ENCODE measurements at places on chromosomes 12 and 14.

DNA sequence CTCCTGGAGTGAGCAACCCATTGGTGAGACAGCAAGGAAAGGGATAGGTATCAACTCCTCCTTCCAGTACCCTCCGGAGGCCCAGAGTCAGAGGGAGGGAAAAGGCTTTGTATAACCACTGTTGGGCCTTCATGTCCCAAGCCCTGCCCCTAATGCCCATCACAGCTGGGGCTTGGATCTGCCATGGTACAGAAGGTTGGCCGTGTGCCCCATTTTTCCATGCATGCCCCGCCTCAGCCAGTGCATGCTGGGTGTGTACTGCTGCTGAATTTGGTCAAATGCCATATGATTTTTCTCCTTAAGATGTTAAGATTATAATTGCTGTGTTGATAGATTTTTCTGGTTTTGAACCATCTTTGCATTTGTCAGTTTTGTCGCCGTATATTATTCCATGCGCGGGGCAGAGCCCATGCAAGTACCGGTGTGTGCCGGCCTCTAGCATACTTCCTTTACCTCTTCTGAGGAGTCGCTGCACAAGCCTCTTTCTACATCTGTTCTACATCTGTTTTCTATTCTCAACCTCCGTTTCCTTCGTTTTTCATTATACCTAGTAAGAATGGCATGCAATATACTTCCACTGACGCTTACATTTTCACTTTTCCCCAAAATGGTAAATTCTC is 26.6 kb downstream of the PPP2R5C start:
- DNase-seq: no peak

GRCh38 chr14:52189325-52189724 is 78.2 kb upstream of the PTGDR start:
- no peak for DNase-seq

- no peak for DNase-seq
Observed at GRCh38 chr12:70083677-70084020, 159.6 kb upstream of the CNOT2 start.

DNA sequence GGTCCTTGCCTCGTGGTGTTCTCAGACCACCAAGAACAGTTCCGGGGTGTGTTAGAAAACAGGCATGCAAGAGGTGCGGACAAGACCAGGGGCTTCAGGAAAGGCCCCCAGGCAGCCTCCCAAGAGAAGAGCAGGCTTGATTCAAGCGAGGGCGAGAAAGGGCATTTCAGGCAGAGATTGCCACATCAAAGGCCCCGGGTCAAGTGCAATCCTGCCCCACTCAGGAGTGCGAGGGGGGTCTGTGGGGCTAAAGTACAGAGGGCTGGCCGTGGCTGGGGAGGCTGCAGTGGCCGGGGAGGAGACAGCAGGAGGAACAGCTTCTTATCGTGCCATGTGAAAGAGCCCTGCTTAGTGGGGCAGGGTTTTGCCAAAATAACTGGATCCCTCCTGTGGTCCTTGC is 2.7 kb upstream of the BDKRB2 start:
- DNase-seq: no peak

DNA sequence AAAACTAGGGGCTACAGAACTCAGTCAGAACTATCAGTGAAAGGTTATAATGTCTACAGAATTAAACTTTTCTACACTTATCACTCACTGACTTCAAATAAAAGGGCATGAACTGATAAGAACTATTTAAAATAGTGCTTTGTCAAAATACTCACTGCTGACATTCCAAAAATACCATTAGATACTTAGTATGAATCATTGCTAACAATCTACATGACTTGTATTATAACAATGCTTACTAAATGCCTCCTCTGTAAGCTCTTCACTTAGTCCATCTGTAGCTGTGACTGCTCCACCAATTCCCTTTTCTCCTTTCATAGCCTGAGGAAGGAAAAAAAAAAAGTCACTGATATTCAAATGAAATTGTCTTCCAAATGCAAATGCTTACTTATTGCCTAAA is 17.0 kb downstream of the NFYB start:
- no peak for DNase-seq

GRCh38 chr14:87264796-87265195 is 728.2 kb downstream of the GALC start:
- no peak for DNase-seq

DNA sequence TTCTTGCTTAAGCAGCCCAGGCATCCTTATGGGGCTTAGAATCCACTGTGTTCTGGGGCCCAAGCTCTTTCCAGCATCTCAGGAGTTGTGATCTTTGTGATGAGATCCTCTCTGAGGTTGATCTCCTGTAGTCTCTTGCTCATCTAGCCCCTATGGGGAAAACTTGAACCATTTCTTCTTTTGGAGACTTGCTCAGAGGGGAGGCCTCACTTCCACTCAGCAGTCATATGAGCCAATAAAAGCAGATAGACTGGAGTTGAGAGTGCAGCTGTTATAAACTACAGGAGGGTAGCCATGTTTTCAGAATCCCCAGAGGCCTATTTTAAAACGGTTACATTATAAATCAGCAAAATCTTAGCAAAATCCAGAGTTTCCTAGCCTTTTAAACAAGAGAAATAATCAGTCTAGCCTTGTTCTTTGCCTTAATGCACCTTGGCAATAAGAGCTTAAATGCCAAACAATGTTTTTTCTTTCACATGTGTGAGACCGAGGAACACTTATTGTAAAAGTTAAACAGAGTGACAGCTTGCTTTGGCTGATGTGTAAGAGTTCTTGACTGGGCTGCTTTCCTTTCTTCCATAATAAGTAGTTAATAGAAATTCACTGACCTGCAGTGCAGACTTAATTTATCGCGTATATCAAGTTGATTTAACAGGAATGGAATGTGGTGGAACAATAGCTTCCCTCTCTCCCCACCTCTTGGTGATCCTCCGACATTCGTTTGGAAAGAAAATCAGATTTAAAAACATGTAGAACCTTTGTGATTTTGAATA is 168.3 kb downstream of the NEDD1 start:
- no peak for DNase-seq

DNA sequence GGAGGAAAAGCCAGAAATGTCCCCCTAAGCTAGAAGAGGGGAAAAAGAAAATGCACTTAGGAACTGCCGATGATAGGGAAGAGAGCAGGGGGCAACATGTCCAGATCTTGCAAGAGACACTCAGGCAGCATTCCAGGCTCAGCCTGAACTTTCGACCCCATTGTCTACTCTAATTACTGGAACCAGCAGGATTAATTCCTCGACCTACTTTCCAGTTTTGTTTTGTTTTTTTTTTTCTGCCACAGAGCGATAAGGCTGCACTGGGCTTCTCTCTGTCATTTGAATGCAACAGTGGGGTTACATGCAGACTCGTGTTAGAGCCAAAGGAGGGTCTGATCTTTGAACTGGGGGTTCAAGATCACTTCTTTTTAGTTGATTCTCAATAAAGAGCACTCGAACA is 68.7 kb upstream of the MED13L start:
- no peak for DNase-seq

- no peak for DNase-seq
Observed at GRCh38 chr12:26798023-26798422, 35.0 kb downstream of the ITPR2 start.

GRCh38 chr12:96452261-96452922 is 37.0 kb upstream of the CFAP54 start:
- DNase-seq: no peak

GRCh38 chr12:98422812-98423211 is 92.6 kb upstream of the TMPO start:
- DNase-seq: no peak
